ENCODE measurements at places on chromosomes 2 and 18.

- no peak for DNase-seq
These were observed 34.9 kb downstream of the GPD2 start for GRCh38 chr2:156470975-156471583.

DNA sequence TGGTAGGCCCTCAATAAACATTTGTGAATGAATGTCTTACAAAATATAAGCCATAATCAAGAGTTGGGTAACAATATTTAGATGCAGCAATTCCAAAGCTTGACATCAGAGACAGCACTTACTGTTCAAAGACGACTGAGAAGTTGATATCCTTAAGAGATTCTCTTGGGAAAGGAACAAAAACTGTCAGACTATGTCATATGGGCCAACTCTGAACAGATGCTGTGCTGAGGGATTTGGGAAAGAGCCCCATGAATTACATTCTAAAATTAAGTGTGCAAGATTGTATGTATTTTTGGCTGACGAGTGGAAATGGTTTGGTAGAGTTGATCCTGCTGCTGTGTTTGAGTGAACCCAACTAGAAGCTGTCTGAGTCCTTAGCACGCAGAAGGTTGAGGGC is 250.7 kb upstream of the LINC00305 start:
- no peak for DNase-seq

GRCh38 chr2:223383315-223383714 is 218.8 kb downstream of the SCG2 start:
- no peak for DNase-seq

DNA sequence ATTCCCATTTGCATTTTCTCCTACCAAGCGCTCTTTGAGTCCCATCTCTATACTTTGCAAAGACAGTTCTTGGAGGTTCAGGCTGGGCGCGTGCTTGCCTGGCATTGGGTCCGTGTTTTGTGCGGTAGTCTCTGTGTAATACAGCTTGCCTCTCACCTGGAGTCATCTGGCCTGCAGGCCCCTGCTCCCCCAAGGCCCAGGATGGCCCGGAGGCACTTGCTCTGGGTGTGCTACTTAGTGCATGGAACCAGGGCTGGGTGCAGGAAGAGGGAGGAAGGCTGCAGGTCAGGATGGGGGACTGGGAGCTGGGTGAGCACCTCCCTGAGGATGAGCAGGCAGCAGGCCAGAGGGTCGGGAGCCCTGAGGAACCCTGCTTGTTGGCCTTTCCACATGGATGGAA is 220.9 kb downstream of the LDLRAD4 start:
- no peak for DNase-seq

DNA sequence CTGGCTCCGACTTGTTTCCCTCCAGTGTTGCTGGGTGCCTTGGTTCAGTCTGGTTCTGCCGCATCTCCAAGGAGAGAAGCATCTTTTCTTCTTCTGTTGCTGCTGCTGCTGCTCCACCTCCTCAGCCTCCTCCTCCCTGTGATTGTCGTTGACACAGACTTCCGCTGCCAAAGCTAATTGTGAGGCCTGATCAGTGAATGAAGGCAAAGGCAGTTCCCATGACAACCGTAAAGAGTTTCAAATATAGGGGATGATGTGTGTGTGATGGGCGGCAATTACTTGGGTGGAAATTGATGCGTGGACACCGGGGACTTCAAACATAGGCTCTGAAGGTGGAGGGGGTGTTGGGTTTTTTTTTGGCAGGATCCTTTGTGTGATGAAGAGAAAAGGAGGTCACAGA is 13.7 kb downstream of the TET3 start:
- DNase-seq: no peak

DNA sequence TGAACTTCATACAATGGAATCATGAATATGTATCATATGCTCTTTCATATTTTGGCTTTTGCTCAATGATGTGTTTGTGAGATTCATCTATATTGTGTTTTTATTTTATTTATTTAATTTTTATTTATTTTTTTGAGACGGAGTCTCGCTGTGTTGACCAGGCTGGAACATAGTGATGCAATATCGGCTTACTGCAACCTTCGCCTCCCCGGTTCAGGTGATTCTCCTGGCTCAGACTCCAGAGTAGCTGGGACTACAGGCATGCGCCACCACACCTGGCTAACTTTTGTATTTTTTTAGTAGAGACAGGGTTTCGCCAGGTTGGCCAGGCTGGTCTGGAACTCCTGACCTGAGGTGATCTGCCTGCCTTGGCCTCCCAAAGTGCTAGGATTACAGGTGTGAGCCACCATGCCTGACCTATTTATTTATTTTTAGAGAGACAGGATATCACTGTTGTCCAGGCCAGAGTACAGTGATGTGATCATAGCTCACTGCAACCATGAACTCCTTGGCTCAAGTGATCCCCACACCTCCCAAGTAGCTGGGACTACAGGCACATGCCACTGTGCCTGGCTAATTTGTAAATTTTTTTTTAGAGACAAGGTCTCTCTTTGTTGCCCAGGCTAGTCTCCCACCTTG is 74.5 kb downstream of the TET3 start:
- no peak for DNase-seq

DNA sequence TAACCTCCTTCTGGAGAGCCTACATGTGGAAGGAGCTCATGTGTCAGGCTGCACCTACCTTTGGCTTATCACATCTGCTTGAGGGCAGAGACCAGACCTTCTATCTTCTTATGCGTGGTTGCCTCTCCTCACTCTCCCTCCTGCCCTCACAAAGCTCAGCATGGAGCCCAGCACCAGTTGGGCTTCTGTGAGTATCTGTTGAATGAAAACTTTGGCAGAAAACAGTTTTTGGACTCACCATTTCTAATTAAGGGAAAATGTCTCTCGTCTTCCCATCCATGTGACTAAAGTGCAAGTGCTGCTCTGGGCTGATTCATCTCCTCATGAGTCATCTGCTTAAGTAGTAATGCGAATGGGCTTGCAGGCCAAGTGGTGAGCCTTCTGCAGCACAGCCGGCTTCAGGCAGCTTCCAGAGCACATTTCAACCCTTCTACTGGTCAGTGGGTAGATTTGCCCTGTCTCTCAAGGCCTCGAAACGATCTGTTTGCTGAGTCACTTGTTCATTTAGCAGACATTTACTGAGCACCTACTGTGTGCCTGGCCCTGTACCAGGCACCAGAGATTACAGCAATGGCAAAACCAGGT is 102.6 kb downstream of the VSNL1 start:
- no peak for DNase-seq

DNA sequence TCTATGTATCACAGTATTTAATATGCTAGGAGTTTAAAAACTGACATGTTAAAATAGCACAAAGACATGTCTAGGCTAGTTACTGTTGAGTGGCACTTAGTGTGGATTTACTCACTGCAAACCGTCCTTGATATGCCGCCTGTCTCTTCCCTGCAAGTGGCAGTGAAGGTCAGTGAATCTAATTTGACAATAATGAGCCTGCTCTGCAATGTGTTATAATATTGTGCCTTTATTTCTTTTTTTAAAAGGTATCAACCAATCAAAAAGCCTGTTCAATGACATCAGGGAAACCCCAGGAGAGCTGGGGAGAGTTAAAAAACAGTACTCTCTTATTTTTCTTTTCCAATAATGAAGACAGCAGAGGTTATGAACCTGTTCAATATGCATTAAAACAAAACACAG is 384.1 kb downstream of the ERBB4 start:
- no peak for DNase-seq

GRCh38 chr2:236766850-236767249 is 197.2 kb downstream of the ACKR3 start:
- DNase-seq: no peak

DNA sequence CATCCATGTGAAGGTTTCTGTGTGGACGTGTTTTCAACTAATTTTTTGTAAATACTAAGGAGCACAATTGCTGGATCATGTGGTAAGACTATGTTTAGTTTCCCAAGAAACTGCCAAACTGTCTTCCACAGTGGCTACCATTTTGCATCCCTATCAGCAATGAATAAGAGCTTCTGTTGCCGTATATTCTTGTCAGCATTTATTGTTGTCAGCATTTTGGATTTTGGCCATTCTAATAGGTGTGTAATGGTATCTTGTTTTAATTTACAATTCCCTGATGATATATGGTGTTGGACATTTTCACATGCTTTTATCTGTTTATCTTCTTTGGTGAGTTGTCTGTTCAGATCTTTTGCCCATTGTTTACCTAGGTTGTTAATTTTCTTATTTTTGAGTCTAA is 34.5 kb downstream of the SCRN3 start:
- no peak for DNase-seq

- no peak for DNase-seq
These were observed 39.0 kb upstream of the STRN start for GRCh38 chr2:37005118-37005868.

DNA sequence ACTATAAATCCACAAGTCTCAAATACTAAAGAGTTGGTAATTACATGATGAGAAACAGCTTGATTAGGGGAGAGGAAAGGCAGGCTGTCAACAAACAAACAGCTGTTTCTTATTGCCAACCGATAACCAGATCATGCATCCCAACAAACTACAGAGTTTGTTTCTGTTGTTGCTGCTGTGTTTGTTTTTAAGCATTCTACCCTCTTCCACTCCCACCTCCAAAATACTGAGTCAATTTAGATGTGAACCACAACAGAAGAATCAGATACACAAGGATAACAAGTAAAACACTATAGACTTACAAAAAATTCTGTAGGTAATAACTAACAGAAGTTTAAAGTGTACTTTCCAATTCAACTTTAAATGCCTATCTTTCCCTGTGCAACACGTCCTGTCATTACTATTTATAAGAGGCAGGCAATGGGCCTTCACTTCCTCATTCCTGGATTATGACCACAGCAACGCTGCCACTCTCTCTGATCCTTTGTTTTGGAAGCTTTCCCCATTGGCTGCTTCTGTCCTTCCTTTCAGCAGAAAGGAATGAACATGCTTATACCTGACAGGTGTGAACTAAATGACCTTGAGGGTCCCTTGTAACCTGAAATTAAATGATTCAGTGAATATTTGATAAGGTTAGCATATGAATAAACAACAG is 152.0 kb downstream of the SRBD1 start:
- DNase-seq: no peak

GRCh38 chr2:189350540-189351209 is 90.6 kb upstream of the WDR75 start:
- DNase-seq: no peak

DNA sequence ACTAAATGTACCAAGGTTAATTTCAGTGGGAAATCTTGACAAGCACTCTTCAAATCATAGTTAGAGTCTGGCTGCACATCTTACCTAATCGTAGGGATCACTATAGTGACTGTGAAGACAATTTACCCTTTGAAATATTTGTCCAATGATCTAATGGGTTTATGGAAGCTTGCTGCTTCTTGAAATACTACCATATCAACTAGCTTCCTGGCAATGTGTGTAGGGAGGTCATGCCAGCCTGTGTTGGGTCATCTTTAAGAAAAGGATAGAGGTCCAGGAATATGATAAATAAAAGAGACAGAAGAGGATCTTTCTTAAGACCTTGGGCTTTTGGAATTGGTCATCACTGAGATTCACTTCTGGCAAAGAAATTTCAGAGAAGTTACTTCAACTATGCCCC is 84.4 kb downstream of the POLE4 start:
- no peak for DNase-seq

GRCh38 chr2:46518861-46519260 is 39.5 kb downstream of the TMEM247 start:
- no peak for DNase-seq
